A549 treated with Hydrocortisone at 1 μM for 4 hours (cell line): ENCODE measurements at places on chromosomes 4 and X. TPM values are rescaled to one million over a fixed set of nuclear protein-coding genes. Genes with fewer than 3 reads are reported as not detected.

EFHC2 gene
- 0.08 to 0.38 TPM (median 0.23 TPM) in 5 replicates for total RNA-seq

CT47C1 gene
- total RNA-seq, result not detected in 5 replicates

MAOB gene
- total RNA-seq, result 0.14 to 0.21 TPM (median 0.14 TPM) in 5 replicates

GPRIN3 gene
- total RNA-seq, result 1.2 to 2.5 TPM (median 2.2 TPM) in 5 replicates

RNF175 gene
- total RNA-seq, result not detected in 5 replicates

ZNF157 gene
- total RNA-seq, result 0.05 TPM in 1 of 5 replicates, not detected in the others

TMEM35A gene
- not detected in 5 replicates for total RNA-seq

ZNF711 gene
- total RNA-seq, result 0.52 to 0.99 TPM (median 0.83 TPM) in 5 replicates
